ENCODE measurements at places on chromosomes 16 and 17.

GRCh38 chr17:15942207-15942833 is 2.6 kb upstream of the ADORA2B start:
- no peak for DNase-seq

GRCh38 chr16:80417706-80418271 is 123.0 kb upstream of the DYNLRB2 start:
- no peak for DNase-seq

DNA sequence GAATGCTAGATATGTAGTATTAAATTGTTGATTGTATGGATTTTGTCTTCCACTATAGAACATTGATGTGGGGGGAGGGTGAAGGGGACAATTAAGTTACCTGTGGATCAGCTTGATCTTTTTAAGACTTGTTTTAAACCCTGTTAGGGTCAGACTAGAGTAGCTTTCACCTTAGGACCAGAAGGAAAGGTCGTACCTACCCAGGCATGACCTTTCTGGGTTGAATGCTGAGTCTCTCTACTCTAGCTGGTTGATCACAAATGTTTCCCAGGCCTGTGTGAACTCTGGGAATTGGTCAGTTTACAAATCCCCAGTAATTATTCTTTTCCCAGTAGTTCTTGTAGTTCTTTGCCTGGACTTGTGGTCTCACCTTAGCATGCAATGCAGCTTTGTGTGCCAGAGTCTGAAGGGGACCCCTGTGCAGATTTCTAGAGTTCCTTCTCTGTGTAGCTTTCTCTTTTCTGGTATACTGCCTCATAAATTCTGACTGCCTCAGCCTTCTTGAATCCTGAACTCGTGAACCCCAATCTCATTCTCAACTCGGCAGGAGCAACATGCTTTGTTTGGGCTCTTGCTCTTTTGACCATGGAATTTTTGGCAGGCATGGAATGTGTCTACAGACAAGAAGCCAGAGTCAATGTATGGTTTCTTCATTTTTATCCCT is 54.1 kb downstream of the VMP1 start:
- DNase-seq: no peak

- no peak for DNase-seq
These were observed 31.2 kb upstream of the TENT4B start for GRCh38 chr16:50121721-50122445.

DNA sequence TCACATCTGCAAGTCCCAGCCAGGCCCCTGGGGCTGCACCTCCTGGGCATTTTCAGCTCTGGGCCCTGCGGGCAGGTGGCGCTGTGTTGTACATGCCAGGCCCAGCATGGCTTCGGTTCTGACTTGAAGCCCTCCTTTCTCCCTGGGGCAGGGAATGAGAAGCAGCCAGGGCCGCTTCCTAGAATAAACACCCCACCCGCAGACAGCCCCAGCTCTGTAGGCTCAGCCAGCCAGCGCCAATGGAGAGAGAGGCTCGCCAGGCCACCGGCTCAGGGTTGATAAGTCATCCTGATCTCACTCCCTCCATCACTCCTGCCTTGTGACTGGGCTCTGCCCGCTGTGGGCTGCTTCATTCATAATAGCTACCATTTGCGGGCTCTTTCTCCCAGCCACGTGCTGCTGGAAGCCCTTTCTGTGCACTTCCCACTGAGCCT is 6.0 kb upstream of the GLIS2 start:
- DNase-seq: peak; percentile 95

- no peak for DNase-seq
These were observed 441 bp downstream of the VASN start for GRCh38 chr16:4372001-4372577.

GRCh38 chr16:71230122-71230845 is at the start of gene HYDIN:
Gene HYDIN, minus strand, starts transcription at chr16:71230722. Its CDS starts 43,827 bp downstream, at chr16:71186895.
- peak; percentile 86 for DNase-seq

DNA sequence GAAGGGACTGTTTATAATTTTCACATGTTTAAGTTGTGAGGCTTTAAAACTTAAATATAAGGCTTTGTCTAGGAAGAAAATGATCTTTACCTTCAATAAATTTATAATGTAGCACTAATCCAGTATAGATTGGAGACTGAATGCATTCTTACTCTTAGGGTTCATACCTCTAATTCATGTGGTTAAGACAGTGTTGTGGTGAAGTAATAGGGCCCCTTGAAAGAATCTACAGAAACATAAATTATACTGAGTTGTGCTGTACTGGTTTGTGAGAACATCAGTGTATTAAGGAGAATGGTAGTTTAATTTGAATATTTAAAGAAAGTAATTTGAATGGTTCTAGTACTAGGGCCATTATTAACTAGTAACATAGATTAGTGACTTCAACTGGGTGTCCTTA is 13.7 kb downstream of the HAPSTR1 start:
- DNase-seq: no peak

- no peak for DNase-seq
These were observed 1.4 kb upstream of the WWOX start for GRCh38 chr16:78098087-78098486.
